RWPE1 (cell line): ENCODE measurements at places on chromosomes 4 and X.

- no peak for DNase-seq
Observed at GRCh38 chr4:139849219-139849618, 183.6 kb downstream of the MGST2 start.

DNA sequence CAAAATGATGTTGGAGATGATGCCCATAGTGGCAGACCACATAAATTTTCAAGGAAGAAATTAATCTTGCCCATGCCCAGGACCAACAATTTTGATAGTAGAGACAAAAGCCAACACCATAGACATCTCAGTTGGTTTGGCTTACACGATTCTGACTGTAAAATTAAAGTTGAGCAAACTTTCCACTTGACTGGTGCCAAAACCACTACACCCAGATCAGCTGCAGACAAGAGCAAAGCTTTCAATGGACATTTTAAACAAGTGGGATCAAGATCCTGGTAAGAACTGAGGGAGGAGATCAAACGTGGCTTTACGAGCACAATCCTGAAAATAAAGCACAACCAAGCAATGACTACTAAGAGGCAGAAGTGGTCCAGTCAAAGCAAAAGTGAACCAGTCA is 90.7 kb downstream of the PAPSS1 start:
- no peak for DNase-seq

- DNase-seq, result no peak
Observed at GRCh38 chr4:156173486-156173885, 219.8 kb upstream of the CTSO start.

GRCh38 chr4:23207059-23207458 is 514.3 kb downstream of the GBA3 start:
- DNase-seq, result no peak

GRCh38 chr4:80071604-80072227 is 1.3 kb downstream of the ANTXR2 start:
- peak; percentile 15 for DNase-seq

DNA sequence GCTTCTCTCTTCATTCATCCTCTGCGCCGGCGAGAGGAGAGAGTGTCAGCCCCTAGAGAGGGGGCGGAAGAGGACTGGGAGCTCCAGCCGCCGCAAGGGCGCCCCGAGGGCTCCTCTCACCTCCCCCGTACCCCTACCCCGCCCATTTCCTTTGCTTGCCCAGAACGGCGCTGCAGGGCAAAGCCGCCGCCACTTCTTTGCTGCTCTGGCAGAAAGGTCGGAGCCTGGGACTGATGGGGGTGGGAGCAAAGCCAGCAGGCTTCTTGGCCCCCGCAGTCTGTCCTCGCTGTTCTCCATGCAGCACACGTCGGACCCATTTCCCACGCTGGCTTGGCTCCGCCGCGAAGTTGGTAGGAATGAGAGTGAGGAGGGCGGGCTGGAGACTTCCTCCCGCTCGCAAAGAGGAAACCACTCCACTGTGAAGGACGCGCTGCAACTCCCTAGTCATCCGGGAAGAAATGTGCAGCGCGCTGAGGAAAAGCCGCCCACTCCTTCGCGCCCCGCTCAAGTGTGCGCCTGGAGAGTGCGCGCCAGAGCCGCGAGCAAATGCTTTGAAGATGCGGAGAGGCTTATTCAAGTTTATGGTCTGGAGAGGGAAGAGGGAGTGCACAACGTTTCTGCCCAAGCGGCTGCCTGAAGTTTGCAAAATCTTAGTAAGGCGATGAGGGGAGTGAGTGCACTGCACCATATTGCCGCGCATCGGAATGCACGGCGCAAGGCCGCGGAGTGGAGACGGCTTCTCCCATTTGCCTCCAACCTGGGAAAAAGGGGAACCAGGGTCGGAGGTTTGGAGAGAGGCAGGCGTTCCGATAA is 2.8 kb upstream of the PCDH7 start:
- peak; percentile 51 for DNase-seq

- DNase-seq, result no peak
Observed at GRCh38 chr4:25155947-25156346, 4.3 kb downstream of the SEPSECS start.

DNA sequence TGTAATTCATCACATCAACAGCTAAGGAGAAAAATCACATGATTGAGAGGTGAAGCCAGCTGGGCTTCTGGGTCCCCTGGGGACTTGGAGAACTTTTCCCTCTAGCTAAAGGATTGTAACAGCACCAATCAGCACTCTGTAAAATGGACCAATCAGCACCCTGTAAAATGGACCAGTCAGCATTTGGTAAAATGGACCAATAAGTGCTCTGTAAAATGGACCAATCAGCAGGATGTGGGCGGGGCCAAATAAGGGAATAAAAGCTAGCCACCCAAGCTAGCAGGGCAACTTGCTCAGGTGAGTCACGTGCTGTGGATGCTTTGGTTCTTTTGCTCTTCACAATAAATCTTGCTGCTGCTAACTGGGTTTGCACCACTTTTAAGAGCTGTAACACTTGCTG is 1248.3 kb downstream of the PCDH18 start:
- no peak for DNase-seq

- no peak for DNase-seq
Observed at GRCh38 chr4:33058998-33059397, 2338.8 kb downstream of the PCDH7 start.

DNA sequence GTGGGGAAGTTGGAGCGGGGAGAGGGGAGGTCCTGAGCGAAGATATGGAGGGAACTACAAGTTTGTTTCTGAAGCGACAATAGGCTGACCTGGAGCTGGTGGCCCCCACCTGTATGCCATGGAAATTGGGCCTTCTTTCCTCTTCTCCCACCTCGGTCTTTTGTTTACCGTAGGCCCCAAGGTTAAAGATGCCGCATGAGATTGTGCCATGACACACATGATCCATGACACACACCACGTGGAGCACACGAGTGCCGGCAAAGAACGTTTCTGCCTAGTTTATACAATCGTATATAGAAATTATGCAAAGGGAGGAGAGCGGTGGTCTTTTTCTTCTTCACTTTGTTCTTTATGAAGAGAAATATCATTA is 408 bp downstream of the TMEM33 start:
- peak; percentile 23 for DNase-seq

DNA sequence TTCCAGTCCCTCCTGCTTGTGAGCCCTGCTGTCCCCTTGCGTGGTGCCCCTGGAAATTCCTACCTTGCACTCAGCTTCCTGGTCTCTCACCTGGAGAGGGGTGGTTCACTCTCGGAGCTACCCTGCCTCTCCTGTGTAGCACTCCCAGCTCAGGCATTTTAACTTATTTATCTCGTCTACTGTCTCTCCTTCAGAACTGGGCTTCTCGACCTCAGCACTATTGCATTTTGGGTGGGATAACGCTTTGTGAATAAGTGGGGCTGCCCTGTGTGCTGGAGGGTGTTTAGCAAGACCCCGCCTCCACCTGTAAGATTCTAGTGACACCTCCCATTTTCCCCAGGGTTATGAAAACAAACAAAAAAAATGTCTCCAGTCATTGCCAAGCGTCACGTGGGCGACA is 56.0 kb upstream of the SORCS2 start:
- DNase-seq, result no peak

GRCh38 chr4:25223802-25224375 is 9.9 kb upstream of the PI4K2B start:
- no peak for DNase-seq

DNA sequence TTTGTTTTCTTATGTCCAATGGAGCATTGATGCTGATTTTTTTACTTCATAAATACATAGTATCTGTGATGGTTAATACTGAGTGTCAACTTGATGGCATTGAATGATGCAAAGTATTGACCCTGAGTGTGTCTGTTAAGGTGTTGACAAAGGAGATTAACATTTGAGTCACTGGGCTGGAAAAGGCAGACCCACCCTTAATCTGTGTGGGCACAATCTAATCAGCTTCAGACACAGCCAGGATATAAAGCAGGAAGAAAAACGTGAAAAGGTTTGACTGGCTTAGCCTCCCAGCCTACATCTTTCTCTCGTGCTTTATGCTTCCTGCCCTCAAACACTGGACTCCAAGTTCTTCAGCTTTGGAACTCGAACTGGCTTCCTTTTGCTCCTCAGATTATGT is 230.6 kb upstream of the SPRY1 start:
- no peak for DNase-seq

DNA sequence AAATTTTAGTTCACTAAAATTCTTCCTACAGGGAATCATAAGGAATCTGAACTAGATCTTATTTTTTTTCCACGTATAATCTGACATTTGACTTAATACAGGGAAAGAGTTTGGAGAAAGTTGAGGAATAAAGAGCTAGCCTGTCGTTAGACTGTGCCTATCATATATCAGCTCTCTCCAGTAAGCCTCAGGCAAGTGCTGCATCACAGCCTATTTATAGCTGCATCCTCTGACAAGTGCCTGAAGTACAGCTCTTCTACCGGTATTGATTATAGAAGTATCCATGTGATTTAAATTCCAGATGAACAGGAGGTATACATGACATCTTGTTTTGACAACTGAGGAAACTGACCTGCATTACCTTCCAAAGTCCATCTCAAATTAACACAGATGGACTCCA is 248.9 kb downstream of the TLL1 start:
- DNase-seq, result no peak

GRCh38 chr4:81650606-81651242 is 179.0 kb upstream of the RASGEF1B start:
- DNase-seq, result no peak

- DNase-seq, result no peak
Observed at GRCh38 chrX:31706466-31706865, 634.6 kb upstream of the FTHL17 start.

- DNase-seq, result no peak
Observed at GRCh38 chr4:127210893-127211649, 421.7 kb upstream of the INTU start.

- no peak for DNase-seq
Observed at GRCh38 chrX:135431886-135432285, 10.1 kb downstream of the SMIM10L2A start.

GRCh38 chrX:150594584-150594983 is 26.2 kb downstream of the MTM1 start:
- DNase-seq, result no peak

- DNase-seq, result peak; percentile 3
Observed at GRCh38 chrX:15973299-15973698, 118.7 kb upstream of the AP1S2 start.

DNA sequence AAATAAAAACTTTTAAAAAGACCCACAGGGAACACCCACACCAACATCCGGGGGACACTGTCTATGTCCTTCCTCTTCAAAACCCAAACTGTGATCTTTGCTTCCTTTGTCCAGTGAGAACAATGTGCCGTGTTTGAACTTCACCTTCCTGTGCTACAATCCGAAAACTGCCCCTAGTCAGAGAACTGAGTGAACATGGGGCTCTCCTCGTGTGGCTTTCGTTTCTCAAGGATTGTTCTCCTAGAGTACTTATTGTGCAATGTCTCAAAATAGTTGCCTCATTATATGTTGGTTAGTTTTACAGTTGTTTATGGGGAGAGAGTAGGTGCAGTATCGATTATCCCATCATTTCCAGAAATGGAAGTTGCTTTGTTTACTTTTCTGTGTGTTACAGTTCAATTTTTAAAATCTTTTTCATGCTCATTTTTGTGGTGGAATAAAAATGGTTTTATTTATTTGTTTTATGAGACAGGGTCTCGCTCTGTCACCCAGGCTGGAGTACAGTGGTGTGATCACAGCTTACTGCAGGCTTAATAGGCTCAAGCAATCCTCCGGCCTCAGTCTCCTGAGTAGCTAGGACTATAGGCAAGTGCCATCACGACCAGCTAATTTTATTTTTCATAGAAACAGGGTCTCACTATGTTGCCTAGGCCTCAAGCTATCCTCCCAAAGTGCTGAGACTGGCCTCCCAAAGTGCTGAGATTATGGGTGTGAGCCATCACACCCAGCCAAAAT is 29.9 kb downstream of the RBMX start:
- DNase-seq, result no peak

- DNase-seq, result no peak
Observed at GRCh38 chr4:139567159-139567870, 11.3 kb upstream of the SETD7 start.

DNA sequence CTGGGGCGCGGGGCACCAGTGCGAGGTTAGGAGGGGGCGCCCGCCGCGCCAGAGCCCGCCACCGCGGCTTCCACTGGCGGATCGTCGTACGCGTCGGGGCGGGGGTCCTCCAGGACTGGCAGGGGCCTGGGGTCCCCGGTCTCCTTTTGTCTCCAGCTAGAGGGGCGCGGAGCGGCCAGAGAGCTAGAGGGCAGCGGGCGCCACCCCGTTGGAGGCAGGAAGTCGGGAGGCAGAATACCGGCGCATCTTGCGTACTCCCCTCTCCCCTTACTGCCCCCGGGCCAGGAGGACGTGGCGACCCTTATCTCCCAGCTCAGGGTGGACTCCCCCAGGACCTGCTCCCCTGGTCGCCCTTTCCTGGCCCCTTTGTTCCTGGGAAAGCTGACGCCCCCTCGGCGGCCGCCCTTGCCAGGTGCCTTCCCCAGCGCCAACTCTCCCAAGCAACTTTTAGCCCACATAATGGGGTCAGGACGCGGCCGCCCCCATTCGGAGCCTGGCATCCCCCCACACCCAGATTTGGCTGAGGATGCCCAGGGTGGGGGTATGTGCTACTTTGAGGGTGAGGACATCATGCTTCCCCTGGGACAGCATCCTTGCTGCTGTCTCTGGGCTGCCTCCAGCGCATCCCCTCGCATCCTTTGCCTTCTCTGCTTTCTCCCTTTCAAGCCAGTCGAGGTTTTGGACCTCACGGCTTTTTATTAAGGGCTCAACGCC is 933 bp downstream of the CNKSR2 start:
- no peak for DNase-seq

- no peak for DNase-seq
Observed at GRCh38 chr4:75101906-75102786, 169.2 kb downstream of the PARM1 start.

- DNase-seq, result no peak
Observed at GRCh38 chr4:87540146-87541058, 11.2 kb upstream of the SPARCL1 start.

- no peak for DNase-seq
Observed at GRCh38 chrX:154370300-154371016, 4.0 kb downstream of the FLNA start.

DNA sequence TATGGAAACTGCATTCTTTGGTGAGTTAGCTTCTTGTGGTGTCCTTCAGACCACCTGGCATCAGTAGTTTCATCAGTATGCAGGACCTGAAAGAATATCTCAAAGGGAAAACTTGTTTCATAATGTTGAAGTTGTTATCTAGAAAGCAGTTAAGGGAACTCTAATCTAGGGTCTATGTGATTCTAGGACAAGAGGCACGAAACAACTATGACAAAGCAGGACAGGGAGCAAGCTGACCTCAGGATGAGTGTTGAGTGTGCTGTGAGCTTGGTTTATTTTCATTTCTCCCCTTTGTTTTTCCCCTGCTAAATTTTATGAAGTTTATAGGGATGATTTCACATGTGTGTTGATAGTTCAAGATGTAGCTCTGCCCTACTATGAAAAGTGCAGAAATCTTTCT is 65.7 kb downstream of the MXRA5 start:
- no peak for DNase-seq
